ENCODE measurements at places on chromosomes 12 and 14.

DNA sequence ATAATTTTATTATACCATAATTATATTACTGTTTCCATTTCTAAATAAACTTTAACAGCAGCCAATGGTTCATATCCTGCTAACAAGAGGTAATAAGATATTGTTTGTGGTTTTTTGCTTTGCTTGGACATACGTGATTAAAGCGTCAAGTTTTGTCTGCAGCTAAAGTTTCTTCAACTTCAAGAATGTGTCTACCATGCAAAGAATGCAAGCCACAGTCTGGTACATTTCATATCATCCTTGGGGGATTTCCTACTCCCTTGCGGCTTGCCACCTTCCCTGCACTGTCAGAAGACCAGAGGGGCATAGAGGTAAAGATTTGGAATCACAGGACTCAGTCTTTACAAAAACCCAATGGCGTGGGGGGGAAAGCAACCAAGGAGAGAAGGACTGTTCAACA lies 125.2 kb downstream of the MED13L start:
- DNase-seq, result no peak

- no peak for DNase-seq
Observed at GRCh38 chr14:68820119-68820518, 27.3 kb upstream of the ZFP36L1 start.

GRCh38 chr12:112616469-112617152 lies 174.9 kb upstream of the RPH3A start:
- no peak for DNase-seq

GRCh38 chr14:56324454-56324853 lies 206.2 kb downstream of the PELI2 start:
- DNase-seq, result no peak

GRCh38 chr14:44383636-44384035 lies 123.4 kb downstream of the FSCB start:
- no peak for DNase-seq
